ENCODE measurements at places on chromosomes 12 and 14.

- no peak for DNase-seq
These were observed 2.2 kb upstream of the EP400 start for GRCh38 chr12:131947482-131948027.

- DNase-seq, result no peak
These were observed 5.0 kb downstream of the TAMALIN start for GRCh38 chr12:52011602-52012214.

DNA sequence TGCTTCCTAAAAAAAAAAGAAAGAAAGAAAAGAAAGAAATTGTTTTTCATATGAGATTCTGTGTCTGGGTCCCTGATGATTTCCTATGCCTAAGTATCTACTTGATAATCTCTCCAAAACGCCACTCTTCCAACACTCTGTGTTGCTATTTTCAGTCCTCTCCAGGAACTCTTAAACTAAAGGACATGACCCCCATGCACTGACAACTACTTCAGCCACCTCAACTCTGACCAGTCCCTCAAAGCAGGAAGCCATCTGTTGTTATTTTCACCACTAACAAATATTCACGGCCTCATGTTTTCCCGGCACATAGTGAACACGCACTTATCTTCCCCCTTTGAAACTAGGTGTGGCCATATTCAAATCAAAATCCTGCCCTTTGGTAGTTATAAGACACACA lies 259.3 kb downstream of the PPFIA2 start:
- no peak for DNase-seq

GRCh38 chr12:68304626-68305025 lies 27.5 kb downstream of the MDM1 start:
- no peak for DNase-seq

- DNase-seq, result peak; percentile 93
These were observed 315.6 kb upstream of the ATP2B1 start for GRCh38 chr12:90024262-90024661.

- peak; percentile 15 for DNase-seq
These were observed 18.2 kb upstream of the FIGNL2 start for GRCh38 chr12:51866762-51867161.

DNA sequence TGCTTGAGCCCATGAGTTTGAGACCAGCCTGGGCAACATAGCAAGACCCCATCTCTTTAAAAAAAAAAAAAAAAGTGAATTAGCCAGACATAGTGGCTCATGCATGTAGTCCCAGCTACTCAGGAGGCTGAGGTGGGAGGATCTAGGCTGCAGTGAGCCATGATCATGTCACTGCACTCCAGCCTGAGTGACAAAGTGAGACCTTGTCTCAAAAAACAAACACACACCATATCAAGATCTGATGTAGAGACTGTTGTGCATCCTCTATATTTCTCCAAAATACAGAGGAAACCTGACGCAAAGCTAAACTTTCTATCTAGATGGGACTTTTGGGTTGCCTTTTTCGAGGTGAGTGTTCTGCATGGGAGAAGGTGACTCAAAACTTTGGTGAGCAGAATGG lies 77.4 kb upstream of the SLC8A3 start:
- no peak for DNase-seq

DNA sequence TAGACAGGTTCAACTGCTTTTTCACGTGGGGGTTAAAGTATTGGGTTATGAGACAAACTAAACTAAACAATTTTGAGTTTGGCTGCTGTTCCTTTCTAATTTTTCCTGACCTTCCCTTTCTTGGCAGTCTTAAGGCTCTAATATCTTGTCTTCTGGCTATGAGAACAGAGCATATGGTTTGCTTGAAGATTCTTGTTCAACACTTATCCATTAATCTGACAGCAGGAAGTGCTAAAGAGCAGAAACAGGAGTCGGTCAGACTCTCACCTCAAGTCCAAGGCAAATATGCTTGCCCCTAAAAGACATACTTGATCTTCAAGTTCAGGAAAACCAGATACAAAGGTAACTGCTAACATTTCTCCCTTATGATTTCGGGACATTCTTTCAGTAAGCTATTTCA lies 52.6 kb upstream of the KCNJ8 start:
- peak; percentile 37 for DNase-seq

DNA sequence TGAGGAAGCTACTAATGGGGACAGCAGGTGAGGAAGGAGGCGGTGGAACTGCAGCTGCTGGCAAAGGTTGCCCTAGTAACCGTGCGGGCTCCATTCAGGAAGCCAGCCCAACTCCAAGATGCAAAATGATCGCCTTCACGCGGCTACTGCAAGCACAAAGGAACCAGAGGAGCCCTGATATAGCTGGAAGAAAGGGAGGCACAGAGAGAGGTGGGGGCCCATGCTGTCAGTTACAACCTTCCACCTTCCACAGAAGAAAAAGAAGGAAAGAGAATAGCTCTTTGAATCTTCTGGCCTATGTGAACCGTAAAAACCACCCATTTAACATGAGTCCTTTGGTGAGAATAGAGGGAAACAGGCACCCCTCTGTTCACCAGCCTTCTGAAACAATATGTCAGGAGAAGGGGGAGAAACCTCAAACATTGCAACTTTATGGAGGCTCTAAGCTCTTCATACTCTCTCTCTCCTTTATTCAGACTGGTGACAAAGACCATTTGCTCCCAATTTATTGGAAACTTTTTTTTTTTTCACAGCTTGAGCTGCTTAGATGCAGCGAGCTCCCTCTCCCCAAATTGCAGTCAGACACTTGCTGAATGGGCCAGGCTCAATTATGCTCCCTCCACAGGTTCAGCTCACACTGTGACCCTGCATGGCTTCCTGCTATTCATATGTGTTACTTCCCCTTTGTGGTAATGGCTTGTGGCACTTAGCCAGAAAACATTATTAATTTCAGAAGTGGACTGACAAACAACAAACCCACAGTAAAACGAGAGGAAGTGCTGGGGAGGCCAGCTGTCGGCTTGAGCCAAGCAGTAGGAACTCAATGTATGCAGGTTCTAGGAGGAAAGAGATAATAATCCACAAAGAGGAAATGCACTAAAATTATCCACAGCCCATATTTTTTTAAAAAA lies 6.2 kb downstream of the DUSP6 start:
- DNase-seq, result peak; percentile 43

DNA sequence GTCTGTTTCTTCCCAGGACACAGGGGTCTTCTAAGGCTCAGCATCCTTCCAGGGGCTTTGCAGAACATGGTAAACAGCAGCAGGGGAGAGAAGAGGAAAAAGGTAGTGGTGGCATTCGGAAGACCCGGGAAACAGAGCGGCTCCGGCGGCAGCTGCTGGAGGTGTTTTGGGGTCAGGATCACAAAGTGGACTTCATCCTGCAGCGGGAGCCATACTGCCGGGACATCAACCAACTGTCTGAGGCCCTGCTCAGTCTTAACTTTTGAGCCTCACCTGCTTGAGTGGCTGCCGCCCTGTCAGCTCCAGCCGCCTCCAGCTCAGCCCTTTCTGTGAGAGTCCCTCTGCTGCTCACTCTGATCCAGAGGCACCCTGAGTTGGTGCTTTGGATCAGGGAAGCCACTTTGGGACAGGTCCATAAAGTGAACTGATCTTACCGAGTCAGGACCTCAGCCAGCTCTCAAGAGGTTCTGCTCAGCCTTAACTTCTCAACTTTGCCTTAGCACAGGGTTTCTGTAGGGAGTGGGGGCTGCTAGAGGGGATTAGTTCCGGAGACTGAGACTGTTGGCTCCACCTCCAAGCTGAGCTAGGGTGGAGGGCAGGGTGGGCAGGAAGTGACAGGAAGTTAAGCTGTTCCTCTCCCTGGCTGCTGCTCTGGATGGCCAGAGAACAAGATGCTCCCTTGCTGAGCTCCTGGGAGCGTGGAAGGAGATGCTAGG lies 5.4 kb downstream of the SDR39U1 start:
- DNase-seq, result no peak

GRCh38 chr12:29929295-29929694 lies 145.6 kb upstream of the TMTC1 start:
- DNase-seq, result no peak

DNA sequence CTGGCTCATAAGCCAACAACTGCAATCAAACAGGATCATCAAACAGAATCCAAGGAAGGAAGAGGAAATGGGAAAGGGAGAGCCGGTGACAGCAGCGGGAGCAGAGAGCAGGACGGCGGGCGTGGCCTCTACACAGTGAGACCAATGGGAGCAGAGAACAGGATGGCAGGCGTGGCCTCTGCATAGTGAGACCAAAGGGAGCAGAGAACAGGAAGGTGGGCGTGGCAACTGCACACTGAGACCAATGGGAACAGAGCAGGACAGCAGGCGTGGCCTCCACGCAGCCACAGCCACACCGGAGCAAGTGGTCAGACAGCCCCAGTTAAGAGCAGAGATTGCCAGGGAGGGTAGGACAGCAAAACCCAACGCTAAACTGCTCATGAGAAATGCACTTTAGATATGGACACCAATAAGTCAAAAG lies 16.4 kb downstream of the LRCOL1 start:
- peak; percentile 100 for DNase-seq

DNA sequence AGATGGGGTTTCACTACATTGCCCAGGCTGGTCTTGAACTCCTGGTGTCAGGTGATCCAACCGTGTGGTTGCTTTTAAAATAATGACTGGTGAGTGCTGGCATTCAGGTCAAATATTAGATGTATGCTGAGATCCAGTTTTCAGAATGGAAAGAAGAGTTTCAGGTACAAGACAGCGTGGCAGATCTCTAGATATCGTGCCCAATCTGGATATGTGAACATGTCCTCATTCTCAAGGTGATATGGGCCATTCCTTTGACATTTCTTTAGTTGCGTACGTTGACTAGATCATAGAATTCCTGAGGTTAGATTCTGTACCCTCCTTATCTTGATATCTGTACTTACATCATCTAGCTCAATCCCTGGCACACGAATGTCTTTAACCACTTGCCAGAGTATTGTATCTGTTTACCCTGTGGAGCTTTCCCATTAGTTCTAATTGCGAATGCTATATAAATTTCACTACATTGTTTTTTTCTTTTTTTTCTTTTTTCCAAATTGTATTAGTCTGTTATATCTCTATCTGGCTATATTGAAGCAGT lies 80.2 kb downstream of the ANO6 start:
- DNase-seq, result no peak

GRCh38 chr14:53605562-53605961 lies 351.1 kb downstream of the BMP4 start:
- no peak for DNase-seq

DNA sequence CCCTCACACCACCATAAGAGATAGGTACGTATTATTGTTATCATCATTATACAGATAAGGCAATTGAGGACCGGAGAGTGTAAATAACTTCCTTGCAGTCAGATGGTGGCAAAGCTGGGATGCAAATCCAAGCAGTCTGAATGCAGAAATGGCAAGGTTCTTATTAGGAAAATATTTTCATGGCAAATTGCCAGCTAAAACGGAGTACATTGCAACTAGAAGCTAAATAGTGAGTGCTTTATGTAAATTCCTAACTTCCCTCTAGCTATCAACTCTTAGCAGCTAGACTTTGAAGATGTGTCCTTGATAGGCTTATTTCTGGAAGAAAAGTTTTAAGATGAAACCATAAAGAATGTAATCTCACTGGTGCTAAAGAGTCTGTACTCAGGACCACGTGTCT lies 323.9 kb upstream of the DIO2 start:
- no peak for DNase-seq

DNA sequence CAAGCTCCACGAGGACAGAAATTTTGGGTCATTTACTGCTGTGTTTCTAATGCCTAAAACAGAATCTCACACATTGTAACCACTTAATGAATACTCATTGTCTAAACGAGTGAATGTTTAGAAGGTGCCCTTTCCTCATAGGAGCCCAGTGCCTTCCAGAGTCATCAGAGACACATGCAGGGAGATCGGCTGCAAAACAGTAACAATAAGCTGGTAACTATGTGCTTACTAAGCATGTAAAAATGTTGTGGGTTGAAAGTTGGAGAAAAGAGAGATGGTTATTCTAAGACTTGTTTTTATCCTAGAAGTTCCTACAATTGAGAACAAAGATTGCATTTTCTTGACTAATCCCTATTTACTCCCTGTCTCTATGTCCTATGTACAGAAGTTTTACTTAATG lies 7.4 kb downstream of the TESPA1 start:
- no peak for DNase-seq

DNA sequence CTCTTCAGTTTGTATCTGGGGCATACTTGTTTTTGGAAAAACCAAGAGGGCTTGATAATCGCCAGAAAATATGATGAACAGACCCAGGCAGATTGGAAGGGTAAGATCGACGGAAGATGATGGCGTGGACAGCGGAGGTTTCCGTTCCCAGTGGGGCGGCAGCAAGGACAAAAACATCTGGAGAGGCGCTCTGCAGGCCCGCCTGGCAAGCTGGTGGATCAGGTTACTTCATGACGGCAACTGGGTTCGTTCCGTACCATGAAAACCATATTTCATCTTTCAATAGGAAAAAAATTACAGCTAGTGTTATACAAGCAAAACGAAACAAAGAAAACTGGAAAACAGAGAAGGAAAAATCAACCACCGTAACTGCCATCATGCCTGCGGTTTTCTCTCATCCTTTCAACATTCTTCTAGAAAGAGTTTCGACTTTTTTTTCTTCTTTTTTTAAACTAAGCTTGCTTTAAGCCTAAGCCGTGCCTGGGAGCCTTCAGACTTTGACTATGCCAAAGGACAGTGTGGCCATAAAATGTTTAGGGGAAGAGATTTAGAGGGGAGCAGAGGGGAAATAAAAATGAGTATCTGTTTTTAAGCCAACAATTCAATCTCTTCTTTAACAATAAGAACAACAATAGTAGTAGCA lies 210.5 kb downstream of the FOXN3 start:
- no peak for DNase-seq

GRCh38 chr12:100553936-100554335 lies 19.5 kb upstream of the GAS2L3 start:
- no peak for DNase-seq

GRCh38 chr12:110737532-110737931 lies 5.2 kb downstream of the PPP1CC start:
- DNase-seq, result no peak

- DNase-seq, result no peak
These were observed 66.7 kb upstream of the AP4S1 start for GRCh38 chr14:30958555-30959407.

GRCh38 chr12:13251521-13251920 lies 55.0 kb downstream of the EMP1 start:
- no peak for DNase-seq

Data from T47D (cell line).